ENCODE measurements at places on chromosomes 12 and 14.

- no peak for DNase-seq
These were observed 27.9 kb downstream of the FAR2 start for GRCh38 chr12:29176941-29177340.

- no peak for DNase-seq
These were observed 206.2 kb downstream of the PELI2 start for GRCh38 chr14:56324454-56324853.

GRCh38 chr12:121764808-121765207 lies 28.7 kb downstream of the RHOF start:
- DNase-seq = no peak

DNA sequence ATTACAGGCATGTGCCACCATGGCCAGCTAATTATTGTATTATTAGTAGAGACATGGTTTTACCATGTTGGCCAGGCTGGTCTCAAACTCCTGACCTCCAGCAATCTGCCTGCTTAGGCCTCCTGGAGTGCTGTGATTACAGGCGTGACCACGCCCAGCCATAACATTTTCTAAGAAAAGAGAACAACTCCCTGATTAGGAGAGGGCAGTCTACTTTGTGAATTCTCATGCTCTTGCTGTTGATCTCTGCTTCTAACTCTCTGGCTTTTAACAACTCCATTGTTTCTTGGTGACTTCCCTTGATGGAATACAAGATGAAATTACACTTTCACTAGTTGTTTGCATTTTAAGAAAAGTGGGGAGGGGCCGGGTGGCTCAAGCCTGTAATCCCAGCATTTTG lies 33.6 kb downstream of the SSH1 start:
- DNase-seq = no peak

DNA sequence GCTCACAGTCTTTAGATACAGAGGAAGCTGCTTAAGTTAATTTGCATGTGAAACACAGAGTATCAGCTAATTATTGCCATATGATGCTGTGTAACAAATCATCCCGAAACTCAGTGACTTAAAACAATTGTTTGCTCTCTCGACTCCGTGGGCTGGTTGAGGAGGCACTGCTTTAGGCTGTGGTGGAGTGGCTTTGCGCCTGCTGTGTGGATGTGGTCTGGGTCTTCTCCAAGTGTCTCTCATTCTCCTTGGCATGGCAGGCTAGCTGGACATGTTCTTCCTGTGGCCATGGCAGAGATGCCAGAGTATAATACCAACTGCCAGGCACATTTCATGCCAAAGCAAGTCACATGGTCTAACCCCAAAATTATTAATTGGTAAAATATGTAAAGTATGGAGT lies 40.9 kb downstream of the PELI2 start:
- DNase-seq = no peak

- DNase-seq = peak; percentile 16
These were observed 371.3 kb downstream of the GRIN2B start for GRCh38 chr12:13609894-13610679.

DNA sequence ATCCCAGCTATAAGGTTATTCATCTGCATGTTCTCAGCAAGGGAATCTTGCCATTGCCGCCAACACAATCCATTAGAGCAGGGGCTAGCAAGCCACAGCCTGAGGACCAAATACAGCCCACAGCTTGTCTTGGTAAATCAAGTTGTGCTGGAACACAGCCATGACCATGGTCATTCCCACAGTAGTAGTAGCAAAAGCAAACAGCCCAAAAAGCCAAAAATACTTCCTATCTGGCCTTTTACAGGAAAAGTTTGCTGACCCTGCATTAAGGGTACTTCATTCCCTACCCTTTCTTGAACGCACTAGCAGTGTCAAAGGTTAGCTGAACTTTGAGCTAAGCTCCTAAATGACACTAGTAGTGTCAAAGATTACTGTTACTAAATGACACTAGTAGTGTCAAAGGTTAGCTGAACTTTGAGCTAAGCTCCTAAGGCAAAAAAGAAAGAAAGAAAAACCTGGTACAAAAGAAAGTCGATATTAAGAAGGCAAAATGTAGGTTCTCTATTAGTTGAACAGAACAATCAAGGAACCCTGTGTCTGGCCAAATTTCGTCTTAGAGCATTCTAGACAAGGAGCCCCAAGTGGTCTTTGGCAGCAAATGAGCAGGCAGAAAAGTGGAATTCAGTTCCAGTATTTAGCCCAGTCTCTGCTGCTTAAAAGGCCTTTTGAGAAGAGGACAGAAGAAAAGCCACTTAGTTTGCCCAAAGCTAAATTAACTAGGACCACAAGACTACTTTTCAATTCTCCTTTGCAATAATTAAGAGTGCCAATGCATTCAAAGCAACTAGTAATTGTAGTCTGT lies 67.7 kb downstream of the NT5DC3 start:
- DNase-seq = no peak

DNA sequence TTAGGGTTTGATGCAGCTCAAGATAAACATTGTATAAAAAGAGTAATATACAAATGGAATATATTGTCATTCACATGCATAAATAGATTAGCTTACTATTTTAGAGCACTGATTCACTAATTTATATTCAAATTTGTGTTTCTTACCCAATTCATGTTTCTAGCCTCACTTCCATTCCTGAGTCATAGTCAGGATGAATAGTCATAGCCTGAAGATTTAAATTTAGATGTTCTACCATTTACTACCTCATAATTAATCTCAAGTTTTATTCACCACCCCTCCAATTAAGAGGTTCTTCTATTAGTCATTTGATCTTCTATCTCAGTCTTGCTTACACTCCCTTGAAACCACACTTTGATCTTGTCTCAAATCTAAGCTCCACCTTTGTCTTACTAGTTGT lies 38.7 kb downstream of the ANO4 start:
- no peak for DNase-seq

GRCh38 chr12:116996621-116997020 lies 85.9 kb downstream of the FBXW8 start:
- DNase-seq = no peak

DNA sequence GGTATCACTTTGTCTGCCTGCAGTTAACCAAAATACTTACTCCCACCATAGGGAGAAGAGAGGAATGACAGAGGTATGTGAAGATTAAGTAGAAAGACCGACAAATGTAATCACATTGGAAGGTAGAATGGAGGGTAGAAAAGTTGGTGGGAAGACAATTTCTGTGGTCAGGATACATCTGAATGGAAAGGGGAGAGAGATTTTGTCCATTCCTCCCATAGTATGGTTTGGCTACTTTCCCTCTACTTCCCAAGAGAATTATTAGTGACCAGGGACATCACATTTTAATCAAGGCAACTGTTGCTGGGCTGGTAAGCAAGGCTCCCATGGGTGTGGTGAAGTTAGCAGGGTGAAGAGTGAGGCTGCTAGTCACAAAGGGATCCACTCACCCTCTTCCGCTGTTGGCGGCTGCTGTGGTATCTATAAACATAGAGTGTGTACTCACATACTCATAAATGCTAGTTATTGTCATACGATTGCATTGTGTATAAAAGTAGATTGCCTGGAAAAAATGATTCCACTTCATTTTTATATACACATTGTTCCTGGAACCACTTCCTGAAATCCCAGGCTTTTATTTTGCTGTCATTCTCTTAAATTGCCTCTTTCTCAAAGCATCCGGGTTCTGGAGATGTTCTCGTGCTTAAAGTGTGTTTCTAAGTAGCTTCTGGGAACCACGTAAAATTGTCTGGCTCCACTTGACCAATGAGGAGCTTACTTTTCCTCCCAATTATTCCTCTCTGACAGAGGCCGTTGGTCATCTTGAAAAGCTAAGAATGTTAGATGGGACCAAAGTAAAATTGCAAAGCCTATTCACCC lies 413.1 kb downstream of the ZFP36L1 start:
- DNase-seq = no peak

DNA sequence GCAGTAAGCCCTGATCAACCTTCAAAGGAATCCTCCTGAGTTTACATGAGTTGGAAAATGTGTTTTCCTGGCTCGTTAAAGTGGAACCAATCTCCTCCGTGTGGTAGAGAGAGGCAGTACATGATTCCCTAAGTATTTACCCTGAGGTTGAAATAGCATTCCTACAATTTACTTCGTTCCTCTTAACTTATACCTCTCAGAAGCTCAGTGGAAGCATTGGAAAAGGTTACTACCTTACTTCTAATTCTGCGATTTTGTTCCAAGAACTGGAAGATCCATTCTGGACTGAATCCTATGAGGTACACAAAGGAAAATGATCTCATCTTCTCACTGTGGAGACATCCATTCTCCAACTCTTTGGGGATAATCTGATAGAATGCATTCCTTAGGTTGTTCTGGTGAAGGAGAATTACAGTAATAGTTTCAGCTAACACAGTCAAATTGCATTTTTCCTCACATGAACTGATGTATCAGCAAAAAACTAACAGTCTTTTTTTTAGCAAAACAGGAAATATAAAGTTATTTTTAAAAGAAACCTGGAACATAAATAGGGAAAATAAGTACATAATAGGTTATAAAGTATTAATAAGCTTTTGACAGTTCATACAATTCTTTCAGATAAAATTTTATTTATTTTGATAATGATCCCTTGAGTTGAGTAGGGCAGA lies 475.6 kb downstream of the PDZRN4 start:
- no peak for DNase-seq

GRCh38 chr14:54739514-54739913 lies 163.1 kb downstream of the GCH1 start:
- DNase-seq = no peak

Data from NCI-H345 (cell line).